ENCODE measurements at places on chromosomes 5 and 9.

GRCh38 chr9:117574099-117574498 is 130.1 kb upstream of the TLR4 start:
- DNase-seq, result no peak

GRCh38 chr9:98039607-98040017 is 16.9 kb upstream of the NANS start:
- no peak for DNase-seq

GRCh38 chr5:10601246-10602030 is 37.6 kb downstream of the ANKRD33B start:
- no peak for DNase-seq

DNA sequence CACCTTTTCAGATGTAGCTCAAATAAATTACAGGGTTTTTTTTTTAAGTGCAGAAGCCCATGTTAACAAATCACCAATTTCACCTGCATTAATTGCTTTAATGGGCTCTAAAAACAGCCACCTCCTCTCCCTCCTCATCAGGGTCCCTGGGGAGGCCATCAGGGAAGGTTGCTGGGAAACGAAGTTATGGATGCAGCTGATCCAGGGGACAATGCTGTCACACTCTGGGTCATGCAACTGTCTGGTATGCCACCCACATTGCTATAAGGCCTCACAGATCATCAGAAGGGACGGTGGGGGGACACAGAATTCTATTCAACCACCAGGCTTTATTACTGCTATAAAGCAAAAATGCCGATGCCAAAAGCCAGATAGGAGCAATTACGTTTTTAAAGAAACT is 9.3 kb downstream of the WHRN start:
- DNase-seq, result no peak

GRCh38 chr9:136654820-136655535 is 7.7 kb upstream of the EGFL7 start:
- DNase-seq, result no peak

DNA sequence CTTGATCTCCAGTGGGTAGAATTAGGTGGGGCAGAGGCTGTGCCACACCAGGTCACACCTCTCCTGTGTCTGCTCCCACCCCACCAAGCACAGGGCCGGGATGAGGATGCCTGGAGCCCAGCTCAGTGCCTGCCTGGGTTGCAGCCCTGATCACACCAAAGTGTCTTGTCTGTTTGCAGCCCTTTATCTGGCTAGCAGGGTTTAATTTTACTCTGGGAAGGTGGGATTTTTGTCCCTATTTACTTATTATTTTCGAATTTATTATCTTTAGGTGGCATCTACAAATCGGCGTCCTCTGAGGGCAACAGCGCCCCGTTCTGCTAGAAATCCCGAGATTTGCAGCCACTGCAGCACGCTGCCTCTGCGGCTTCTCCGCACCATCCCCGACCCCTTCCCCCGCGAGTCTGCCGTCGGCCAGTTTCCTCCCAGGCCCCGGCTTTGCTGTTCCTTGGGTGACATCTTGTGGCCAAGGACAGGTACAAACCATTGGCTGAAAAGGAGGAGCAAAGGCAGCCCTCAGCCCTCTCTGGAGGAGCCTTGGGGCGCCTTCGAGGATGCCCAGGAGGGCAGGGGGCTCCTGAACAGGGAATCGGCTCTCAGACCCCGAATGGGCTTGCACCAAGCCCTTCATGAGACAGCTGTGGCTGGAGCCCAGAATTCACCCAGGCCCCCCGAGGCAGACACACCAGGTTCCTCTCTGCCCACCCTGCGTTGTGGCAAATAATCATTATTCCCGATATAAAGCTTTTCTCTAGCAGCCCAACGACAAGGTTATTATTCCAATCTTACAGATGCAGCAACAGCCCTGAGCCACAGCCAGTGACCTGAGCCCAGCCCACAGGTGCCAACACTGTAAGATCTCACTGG is 113.0 kb downstream of the GAPVD1 start:
- DNase-seq, result peak; percentile 39

DNA sequence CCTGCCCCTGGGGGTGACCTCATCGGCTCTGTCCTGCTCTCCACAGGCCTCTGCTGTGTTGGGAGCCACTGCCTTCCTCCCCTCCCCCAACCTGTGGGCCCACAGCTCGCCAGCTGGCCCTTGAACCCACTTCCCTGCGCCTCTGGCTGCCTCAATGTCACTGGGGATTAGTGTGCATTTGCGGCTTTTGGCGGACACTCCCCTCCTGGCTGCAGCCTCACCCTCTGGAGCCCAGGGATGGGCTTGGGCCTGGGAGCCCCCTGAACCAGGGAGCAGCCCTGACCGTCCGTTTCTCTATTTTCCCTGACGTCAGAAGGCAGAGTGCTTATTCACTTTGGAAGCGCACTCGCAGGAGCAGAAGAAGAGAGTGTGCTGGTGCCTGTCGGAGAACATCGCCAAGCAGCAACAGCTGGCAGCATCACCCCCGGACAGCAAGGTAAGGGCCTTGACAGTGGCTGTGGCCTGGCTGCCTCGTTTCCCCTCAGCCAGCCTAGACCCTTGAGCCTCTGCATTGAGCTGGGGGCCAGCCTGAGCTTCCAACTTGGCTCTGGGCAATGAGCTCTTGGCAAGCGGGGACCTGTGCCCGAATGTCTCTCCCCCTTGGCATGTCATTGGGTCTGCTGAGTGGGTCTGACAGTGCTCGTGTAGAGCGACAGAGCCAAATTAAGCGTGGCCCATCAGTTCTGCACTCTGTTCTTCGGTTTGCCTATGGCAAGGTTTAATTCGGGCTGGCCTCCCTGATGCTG is 73.1 kb downstream of the RGS3 start:
- DNase-seq, result no peak

DNA sequence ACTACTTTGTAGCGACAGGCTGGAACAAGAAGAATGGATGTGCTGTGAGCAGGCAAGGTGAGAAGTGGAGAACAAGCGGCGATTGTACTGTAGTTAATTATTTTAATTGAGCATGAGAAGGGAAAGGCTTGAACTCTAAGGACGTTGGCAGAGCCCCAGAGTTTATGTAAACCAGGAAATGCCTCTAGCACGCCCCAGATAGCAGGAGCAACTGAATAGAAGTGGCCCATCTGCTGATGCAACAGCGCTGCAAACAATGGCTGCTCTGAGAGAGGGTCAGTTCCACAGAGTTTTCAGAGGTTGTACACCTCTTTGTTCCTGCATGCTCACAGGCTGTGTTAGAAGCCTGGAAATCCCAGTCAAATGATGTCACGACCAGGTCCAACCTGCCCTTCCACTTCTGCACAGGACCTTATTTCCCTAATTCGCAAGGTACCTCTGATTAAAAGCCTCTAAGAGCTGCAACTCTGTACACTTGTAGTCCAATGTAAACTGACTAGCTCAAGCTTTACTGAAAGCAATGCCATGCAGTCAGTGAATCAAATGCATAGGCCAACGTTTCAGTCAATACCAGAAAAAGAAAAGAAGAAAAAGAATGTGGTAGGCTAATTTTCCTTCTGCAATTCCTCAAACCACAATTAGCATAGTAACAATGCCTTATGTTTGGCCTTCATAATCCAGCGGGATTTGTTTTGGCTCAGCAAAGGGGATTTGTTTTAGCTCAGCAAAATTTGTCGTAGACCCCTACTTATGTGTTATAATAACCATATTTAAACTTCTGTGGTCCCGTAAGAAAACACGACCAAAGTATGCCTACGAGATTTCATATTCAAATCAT is 119.6 kb upstream of the RETREG1 start:
- no peak for DNase-seq

GRCh38 chr5:14201325-14202045 is 58.3 kb downstream of the TRIO start:
- DNase-seq, result no peak

- no peak for DNase-seq
Measured at GRCh38 chr5:56077796-56078233, 83.1 kb upstream of the IL6ST start.

DNA sequence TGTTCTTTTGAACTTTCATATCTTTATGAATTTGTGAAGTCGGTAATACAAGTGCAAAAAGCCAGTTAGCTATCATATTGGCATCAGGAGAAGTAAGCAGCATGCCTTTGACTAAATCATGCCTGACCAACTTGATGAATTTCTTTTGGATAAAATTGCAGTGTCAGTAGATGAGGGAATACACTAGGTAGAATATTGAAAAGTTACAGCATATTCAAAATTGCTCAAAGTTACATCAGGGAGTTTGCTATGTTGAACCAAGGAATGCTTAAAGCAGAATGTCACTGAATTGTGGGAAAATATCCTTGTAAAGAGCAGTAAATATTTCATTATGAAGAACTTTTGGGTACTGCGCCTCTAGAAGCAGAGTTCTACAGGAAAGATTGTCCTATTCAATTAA is 87.1 kb upstream of the TLX3 start:
- DNase-seq, result no peak

DNA sequence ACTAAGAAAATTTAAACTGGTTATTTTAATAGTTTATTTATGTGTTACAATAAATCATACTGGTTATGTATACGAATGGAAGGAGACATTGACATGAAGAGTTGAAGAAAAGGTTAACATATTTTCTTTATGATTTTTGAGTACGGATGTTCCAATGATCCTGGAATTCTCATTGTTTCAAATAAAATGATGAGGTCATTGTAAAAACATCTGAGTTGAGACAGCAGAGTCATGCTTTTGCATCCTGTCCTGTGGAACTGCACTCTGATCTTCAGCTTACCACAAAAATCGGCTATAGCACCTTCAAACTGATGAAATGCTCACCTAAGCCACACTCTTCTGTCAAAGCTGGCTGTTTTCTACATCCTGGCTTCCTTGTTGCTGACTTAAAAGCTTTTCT is 67.8 kb downstream of the PTCD2 start:
- no peak for DNase-seq

- no peak for DNase-seq
Measured at GRCh38 chr9:134422301-134423090, 96.2 kb downstream of the RXRA start.

GRCh38 chr5:150183436-150183835 is 6.4 kb upstream of the SLC6A7 start:
- DNase-seq, result no peak

- DNase-seq, result no peak
Measured at GRCh38 chr5:88938488-88938887, 55.5 kb upstream of the MEF2C start.

GRCh38 chr5:14491015-14491915 is 90.3 kb upstream of the OTULINL start:
- no peak for DNase-seq

DNA sequence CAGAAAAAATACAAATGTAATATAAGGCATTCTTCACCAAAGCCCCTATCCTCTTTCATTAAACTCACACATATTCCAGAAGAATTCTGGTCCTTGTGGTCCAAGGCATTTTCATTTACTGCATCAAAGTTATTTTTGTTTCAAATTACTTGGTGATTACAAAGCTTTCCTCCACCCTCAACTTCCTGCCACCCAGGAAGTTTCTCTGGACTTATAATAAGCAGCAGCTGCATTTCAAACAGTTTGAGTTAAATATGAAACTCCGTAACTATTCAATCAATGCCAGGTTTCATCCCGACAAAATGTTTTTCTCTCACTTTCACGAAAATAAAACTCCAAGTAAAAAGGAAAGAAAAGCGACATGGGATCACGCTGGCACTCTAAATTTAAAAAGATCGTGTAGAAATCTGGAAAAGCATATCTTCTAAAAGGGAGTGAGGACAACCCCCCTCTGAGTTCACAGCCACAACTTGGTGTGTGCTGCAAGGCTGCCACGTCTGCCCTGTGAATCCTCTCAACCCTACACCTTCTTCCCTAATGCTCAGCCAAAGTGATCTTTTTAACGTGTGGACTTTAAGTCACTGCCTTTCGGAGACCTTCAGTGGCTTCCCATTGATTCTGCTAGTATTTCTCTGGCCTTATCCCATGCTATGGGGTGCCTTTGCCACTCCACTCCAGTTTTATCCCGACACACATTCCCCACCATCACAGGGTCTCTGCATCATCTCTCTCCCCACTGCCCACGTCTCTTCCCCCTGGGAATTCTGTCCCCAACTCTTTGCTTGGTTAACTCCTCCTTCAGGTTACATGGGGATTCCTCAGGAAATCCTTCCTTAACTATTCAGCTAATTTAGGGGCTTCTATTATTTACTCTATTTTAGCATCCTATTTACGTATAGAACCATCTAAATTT is 91.1 kb upstream of the CER1 start:
- DNase-seq, result no peak

DNA sequence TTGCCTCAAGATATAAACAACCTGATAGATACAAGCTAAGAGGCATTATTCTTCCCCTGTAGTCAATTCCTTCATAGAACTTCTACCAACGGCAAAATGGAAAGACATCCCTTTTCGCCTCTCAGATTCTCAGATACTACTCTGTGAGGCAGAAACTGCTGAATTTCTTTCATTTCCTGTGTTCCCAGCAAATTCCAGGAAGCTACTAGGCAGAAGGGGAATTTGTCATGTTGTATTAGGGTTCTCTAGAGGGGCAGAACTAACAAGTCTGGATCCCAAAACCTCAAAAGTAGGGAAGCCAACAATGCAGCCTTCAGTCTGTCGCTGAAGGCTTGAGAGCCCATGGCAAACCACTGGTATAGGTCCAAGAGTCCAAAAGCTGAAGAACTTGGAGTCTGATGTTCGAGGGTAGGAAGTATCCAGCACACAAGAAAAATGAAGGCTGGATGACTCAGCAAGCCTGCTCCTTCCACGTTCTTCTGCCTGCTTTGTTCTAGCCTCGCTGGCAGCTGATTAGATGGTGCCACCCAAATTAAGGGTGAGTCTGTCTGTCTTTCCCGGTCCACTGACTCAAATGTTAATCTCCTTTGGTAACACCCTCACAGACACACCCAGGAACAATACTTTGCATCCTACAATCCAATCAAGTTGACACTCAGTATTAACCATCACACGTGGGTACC is 15.2 kb downstream of the RNF180 start:
- no peak for DNase-seq

DNA sequence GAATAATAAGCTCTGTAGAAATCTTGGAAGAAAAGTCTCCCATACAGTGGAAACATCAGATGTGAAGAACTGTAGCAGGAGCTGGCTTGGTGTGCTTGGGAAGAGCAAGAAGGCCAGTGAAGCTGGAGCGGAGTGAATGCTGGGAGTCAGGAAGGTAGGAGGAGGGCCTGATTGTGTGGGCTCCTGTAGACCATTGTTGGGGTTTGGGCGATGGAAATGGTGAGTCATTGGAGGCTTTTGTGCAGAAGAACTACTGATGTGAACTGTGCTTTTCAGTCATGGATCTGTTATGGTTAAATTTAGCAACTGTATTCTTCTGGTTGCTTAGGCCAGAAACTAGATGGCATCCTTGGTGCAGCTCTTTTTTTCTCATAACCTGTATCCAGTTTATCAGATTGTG is 2.3 kb downstream of the ICE1 start:
- DNase-seq, result no peak

DNA sequence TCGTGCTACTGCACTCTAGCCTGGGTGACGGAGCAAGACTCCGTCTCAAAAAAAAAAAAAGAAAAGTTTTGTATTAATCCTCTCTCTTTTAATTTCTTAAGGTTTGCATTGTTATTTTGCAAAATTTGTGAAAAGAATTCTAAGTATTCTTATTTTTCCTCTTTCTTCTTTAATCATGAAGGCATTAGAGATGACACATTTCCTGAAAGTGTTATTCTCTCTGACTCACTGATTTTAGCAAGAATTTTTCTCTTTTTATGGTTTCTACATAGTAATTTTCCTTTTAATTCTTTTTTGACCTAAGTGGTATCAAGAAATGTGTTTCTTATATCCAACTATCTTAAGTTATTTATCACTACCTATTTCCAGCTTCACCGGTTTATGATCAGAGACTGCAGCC is 78.0 kb downstream of the NSUN2 start:
- DNase-seq, result no peak

All from activated CD4-positive, CD25-positive, alpha-beta regulatory T cell treated with anti-CD3 and anti-CD28 coated beads, Interleukin-2, amount 50 U/mL, for 72 hours (primary cell).